ENCODE measurements at places on chromosomes 3 and 15.

DNA sequence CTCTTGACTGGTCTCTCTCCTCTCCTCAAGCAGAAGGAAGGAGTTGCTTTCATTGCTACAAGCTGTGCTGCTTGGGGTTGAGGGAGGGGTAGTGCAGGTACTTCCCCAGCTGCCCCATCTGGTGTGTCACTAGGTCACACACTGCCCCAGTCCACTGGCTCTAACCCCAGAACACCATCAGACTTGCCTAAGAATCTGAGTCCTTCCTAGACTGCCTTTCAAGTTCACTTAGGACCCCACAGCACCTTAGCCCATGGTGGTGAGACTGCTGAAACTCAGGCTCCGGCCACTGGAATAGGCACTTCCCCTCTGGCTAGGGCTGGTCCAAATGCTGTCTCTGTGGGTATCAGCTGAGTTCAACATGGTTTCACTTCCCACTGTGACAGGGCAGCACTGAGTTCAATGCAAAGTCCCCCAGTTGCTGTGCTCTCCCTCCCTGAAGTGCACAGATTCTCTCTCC is 279.7 kb upstream of the GOLGA6L4 start:
- DNase-seq: no peak

DNA sequence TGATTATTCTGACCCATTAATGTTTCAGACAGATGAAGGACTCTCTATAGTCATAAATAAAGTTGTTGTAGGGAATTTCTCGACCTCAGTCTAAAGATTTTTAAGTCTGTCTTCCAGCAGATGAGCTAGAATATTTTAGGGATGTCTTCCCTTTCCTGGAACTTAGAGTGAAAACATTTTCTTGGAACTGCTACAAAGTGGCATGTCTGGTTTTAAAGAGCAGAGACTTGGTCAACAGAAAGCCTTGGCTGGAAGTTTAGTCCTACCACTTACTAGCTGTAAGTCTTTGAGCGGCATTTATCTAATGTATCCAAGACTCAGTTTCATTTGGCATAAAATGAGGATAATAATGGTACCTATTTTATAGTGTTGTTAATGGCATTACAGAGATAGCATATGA is 120.0 kb upstream of the TGFBR2 start:
- DNase-seq: no peak

DNA sequence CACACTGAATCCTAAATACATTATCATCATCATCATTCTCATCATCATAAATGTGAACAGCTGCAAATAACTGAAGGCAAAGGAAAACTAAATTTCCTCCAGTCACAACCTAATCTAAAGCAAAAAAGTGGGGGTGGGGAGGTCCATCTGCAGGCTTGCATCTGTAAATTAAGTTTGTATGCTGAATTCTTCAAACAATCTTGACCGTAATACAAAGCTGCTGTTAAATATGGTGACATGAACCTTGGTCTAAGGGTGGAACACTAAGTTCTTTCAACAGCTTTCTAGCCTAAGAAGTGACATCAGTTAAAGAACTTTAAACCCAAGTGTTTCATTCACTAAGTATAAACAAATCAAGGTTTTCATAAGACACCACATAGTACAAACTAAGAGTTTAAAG is 4.3 kb downstream of the LRRFIP2 start:
- DNase-seq: no peak

GRCh38 chr3:66933233-66933632 is 64.9 kb upstream of the KBTBD8 start:
- no peak for DNase-seq

DNA sequence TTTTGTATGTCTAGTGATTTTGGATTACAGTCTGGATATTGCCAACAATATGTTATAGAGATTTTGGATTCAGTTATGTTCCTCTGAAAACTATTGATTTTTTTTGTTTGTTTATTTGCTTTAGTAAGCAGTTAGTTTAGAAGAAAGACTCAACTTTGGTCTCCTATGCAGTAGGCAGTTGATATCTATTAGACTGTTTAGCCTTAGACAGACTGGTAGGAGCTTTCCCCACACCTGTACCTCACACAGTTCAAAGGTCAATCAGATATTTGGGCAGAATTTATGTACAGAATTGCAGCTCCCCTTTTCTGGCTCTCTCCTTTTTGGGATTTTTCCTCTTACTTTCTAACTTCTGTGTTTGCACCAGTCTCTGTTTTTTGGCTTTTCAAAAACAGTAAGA is 42.3 kb downstream of the IL20RB start:
- DNase-seq: no peak

DNA sequence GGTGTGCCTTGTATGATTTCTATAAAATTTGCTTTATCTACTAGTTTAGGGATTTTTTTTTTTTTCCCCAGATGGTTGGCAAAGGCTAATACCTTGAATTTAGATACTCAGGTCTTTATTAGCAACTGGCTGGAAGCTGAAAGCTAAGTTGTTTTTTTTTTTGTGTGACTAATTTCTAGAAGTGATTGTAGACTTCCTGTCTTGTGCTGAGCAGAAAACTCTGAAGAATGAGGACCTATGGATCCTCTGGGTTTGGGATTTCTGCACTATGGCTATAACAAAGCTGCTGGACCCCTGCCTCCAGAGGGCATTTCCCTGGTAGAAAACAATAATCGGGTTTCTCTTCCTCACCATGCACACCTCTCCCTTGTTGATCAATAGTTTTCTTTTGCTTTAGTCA is 10.0 kb downstream of the ARIH2 start:
- no peak for DNase-seq

GRCh38 chr3:57596495-57597126 is 533 bp downstream of the ARF4 start:
- peak; percentile 75 for DNase-seq

- DNase-seq: no peak
Observed at GRCh38 chr3:188752850-188753249, 418.9 kb upstream of the TPRG1 start.

- no peak for DNase-seq
Observed at GRCh38 chr15:99721104-99721778, 12.0 kb downstream of the LYSMD4 start.

DNA sequence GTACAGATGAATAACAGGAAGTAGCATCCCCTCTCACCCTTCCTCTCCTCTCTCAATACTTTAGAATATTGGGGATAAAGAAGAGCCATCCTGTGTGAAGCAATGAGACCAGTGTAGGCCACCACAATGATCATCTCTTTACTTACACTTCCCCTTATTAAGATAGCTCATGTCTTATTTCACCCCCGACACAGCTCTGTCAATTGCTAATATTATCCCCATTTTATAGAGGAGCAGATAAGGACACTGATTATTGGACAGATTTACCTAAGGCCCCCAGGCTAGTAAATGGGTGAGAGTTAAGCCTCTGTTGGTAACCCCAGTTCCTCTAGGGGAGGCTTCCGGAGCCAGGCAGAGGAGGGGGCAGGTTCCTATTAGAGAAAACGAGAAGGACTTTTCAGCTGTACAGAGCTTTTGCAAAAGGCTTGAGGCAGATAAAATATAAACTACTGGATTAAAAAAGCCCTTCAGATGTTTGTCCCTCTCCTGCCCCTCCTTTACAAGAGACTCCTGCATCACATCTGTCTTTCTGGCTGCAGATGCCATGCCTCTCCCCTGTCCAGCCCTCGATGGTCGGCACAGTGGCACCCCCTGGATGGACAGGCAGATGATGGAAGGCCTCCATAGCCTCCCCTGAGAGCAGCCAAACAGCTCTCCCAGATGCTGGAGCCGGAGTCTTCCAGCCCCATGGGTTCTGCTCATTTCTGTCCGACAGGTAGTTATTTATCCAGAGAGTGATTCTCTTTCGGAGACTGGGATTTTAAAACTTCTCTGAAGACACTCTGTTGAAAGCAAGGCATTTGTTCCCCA is 49.4 kb upstream of the LCTL start:
- DNase-seq: peak; percentile 36

DNA sequence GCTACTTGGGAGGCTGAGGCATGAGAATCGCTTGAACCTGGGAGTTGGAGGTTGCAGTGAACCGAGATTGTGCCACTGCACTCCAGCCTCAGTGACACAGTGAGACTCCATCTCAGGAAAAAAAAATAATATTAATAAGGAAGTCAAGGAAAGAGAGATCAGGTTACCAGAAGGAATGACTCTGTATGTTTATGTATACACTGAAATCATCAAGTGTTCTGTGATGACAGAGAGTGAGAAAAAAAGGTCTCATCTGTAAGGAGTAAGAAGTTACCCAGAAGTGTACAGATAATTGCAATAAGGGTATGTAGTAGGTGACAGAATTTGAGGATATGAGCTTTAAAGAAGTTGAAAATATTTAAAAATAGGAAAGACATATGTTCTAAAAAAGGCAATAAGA is 4.3 kb upstream of the CCDC50 start:
- no peak for DNase-seq

DNA sequence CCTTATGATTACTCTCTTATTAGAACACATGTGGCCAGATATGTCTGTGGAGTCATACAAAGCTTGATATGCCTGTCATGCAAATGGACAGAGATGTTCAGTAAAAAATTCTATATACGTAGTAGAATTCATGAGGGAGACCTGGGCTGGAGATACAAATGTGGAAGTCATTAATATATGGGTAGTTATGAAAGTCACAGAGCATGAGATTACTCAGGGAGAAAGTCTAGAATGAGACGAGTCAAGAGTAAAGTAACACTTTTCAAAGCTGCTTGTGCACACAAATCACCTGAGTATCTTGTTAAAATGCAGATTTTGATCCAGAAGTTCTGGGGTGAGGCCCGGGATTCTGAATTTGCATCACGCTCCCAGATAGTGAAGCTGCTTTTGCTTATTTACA is 28.4 kb downstream of the OXSM start:
- no peak for DNase-seq

GRCh38 chr3:109631897-109632296 is 294.6 kb upstream of the DPPA4 start:
- no peak for DNase-seq

- DNase-seq: no peak
Observed at GRCh38 chr15:46595016-46595415, 960.2 kb downstream of the SQOR start.

DNA sequence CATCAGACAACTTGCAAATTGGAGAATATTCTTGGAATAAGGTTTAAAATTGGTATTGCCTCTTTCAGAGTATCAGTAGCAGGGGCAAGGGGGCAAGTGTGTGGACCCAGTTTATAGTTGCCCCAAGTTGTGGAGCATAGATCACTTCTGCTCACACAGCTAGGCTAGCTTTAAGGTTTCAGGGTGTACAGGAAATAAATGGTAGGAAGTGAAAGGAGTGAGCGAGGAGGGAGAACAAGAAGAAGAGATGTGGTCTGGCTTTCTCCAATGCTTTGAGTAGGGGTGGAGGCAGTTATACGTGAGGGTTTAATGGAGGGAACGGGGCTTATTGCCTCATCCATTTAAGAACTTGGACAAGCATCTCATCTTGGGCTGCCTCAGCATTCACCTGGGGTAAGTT is 290.0 kb upstream of the CFAP20DC start:
- no peak for DNase-seq

DNA sequence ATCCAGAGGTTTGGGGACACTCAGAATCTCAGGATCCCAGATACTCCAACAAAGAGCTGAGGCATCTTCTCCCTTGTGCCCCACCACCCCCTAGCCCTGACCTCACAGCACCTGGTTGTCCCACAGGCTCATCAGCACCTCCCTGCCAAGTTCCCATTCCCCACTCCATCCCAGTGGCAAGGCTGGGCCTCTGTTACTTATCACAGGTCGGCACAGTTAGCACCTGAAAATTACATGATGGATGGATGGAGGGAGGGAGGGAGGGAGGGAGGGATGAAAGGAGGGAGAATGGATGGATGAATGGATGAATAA is 12.8 kb downstream of the MYL3 start:
- DNase-seq: no peak

- no peak for DNase-seq
Observed at GRCh38 chr3:14392803-14393319, 9.5 kb upstream of the SLC6A6 start.

DNA sequence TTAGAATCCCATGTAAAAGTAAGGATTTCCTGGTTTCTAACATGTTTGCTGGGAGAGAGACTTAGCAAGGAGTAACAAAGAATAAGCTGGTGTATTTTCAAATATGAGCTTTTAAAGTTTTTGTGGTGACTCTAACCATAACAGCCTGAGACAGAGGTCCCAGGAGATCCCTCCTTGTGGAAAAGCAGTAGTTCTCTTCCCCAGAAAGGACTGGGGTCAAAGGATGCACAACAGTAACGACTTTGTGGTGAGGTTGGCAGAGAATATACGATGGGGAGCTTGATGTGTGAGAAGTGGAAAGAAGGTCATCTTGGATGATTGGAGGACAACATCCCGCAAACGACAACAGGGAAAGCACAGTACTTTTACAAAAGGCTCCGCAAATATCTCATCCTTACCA is 38.2 kb downstream of the ABHD5 start:
- no peak for DNase-seq

GRCh38 chr3:160876643-160877042 is 120.6 kb downstream of the PPM1L start:
- DNase-seq: no peak

DNA sequence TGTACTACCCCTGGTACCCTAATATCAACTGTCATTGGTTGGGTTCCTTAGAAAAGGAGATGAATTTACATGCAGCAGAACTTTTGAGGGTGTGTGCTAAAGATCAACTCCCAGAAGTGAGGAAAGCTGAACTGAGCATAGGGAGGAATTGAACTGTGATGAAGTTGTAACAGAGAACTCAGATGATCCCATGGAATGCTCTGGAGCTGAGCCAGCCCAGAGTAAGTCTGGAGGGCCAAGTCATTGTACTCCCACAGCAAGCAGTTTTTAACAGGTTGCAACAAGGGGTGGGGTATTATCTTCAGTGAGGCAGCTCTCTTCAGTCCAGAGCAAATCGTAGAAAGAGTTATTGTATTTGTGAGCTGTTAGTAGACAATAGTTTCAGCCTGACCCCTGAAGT is 572.3 kb downstream of the PYDC2 start:
- no peak for DNase-seq

DNA sequence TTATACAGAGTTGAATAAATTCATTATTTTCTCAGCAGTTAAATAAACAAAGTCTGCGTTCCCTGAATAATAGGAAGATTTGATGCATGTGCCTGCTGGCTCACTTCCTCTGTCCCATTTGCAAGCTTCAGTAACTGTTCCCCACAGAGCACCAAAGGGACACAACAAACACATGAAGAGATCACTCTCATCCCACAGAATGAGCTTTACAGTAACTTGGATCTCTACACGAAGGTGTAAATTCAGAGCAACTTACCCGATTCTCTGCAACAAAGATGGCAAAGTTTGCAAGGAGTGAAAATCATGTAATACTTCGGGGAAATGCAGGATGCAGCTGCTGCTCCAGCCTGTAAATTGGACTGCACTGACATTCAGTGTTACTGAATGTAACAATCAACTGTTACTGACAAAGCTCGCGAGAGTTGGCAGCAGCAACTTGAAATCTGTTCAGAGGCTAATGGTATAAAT is at the start of gene BCHE:
TSS of gene BCHE (minus strand) at position 366 of the 468 bp plus-strand sequence. CDS start 6,390 bp downstream, outside the sequence.
- no peak for DNase-seq

DNA sequence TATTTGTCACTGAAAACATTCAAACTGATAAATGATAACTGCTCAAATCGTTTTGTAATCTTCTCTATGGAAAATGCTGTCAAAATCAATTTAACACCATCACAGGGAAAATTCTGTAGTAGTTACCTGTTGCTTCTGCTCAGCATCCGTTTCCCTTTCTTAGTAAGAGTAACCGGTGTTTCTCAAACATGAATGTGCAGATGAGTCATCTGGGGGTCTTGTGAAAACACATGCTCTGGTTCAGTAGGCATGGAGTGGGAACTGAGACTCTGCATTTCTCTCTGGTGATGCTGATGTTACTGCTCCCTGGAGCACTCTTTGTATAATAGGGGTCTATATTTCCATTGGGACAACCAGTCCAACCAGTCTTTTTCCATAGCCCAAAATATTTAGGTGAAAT is 145.1 kb downstream of the SEMA6D start:
- DNase-seq: no peak

GRCh38 chr15:74314795-74315438 is 52.5 kb downstream of the CYP11A1 start:
- no peak for DNase-seq

GRCh38 chr15:33735637-33736247 is 232.6 kb upstream of the CHRM5 start:
- DNase-seq: no peak
